ENCODE measurements at places on chromosomes 3 and 15. TPM values are rescaled to one million over a fixed set of nuclear protein-coding genes. Genes with fewer than 3 reads are reported as not detected.
A peak's percentile ranks its signal among the peaks of the same experiment; 100 is the strongest.

The EID1 gene
- 102 TPM for total RNA-seq

DNA sequence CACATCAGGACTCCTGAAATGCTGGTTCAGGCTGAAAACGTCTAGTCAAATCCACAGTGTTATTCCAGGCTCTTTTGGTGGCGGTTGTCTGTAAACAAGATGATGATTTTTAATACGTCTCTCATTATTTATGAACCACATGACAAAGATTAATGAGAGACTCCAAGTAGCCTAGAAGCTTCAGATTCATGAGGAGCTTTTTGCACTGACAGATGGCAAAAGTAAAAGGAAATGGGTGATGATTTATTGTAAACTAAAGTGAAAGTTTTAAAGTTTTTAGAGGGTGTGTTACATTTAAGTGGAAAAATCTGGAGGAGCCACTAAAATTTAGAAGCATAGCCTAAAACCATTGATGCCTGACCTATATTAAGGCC is 77.0 kb downstream of the BBX start:
- DNase-seq: no peak

- no peak for DNase-seq
Measured at GRCh38 chr3:11535243-11535960, 108.3 kb downstream of the VGLL4 start.

The ZCWPW2 gene
- total RNA-seq: 0.34 TPM

DNA sequence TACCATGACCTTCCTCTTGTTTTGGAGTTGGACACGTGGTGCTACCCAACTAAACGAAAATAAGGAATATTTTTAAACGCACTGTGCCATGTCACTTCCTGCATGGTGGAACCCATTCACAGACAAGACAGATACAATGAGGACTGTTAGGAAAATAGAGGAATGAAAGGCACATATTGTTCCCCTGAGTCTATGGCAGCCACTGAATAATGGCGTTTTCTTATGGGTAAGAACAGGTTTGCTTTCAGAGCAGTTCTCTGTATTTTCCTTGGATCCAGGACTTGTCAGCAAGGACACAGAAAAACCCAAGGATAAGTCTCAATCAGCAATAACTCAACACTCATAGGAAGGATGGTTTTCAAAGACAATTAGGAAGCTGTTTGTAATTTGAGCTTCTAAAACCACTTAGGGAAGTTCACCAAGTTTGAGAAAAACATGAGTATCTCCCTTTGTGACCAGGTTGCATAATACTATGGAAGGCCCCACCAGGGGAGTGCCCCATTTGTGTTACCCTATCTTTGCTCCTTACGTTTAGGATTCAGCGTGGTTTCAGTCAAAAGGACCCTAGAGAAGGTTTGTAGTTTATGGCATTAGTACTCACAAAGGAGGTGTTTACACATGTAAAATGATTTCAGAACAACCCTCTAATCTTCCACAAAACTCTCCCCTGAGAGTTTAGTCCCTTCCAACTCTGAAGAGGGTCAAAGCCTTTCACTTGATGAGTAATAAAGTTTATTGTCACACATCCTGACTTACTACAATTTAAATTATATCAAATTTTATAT is 487.2 kb upstream of the ATP11B start:
- no peak for DNase-seq

DNA sequence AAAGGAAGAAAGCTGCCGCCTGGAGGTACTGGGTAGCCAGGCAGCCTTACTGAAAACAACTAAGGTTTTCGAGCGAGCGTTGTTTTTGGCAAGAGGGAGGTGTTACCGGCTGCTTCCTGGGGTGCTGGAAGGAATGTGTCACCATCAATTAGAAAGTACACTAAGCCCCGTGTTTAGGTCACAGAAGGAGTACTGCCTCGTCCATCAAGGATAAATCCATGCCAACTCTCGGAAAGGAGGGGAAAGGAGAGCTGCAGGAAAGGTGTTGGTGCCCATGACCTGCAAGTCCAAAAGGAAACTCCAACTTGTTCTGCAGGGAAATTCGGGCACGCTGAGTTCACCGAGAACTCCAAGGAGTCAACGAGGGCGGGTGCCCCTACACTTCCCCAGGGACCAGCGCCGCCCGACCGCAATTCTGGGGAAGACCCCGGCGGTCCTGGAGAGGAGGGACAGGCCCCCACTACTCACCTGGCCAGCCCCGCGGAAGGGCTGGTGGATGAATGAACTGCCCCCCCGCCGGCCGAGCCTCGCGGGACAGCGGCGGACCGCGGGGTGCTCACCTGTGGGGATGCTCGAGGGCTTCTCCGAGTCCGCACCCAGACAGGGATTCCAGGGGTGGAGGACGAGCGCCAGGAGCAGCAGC is 542 bp downstream of the PLOD2 start:
- peak; percentile 75 for DNase-seq

DNA sequence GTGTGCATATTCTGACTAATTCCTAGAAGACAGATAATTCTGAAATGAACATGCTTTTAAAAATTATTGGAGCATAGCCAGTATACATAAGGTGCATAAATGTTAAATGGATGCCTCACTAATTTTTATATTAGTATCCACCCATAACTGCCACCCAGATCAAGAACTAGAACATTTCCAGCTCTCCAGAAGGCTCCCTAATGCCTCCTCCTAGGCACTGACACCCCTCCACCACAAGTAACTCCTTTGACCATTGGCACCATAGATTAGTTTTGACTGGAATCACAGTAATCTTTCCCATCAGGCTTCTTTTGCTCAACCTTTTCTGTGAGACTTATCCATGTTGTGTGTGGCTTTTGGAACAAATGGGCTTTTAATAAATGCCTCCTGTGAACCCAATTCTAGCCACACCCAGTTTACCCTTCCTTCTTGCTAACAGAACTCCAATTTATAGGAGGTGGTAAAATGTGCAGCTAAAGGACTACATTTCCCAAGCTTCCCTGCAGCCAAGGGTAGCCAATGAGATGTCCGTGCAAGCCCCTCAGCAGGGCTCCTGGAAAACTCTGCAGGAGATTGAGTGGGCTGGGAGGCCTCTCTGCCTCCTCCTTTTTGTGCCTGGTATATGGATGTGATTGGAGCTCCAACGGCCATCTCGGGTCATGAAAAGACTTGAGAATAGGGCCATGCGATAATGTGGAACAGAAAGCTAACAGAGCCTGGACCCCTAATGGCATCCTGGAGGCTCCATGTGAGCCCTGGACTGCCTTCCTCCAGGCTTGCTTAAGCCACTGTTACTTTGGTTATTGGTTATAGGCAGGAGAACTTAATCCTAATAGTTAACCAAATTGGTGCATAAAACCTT is 322.6 kb upstream of the TLE3 start:
- peak; percentile 49 for DNase-seq

The SAMMSON gene
- 0.13 TPM for total RNA-seq

GRCh38 chr3:157460253-157460652 is 23.6 kb downstream of the PTX3 start:
- DNase-seq: no peak

DNA sequence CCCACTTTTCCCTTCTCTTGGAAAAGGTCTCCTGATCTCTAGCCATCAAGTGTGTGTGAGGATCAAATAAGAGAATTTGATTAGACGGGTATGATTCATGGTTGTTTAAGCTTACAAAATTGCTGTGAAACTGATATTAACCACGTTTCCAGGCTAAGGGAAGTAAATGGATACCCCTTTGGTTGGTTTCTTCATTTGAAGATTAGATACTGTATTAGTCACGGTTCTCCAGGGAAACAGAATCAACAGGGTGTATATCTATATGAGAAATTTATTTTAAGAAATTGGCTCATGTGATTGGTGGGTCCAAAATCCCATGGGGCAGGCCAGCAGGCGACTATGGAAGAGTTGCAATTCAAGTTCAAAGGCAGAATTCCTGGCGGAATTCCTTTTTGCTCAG is 112.7 kb upstream of the SELENOK start:
- DNase-seq: no peak

The SPATA12 gene
- 0.39 TPM for total RNA-seq

- DNase-seq: no peak
Measured at GRCh38 chr15:41256577-41257038, 25.5 kb downstream of the CHP1 start.

The PIGBOS1 gene
- total RNA-seq: 11.9 TPM

DNA sequence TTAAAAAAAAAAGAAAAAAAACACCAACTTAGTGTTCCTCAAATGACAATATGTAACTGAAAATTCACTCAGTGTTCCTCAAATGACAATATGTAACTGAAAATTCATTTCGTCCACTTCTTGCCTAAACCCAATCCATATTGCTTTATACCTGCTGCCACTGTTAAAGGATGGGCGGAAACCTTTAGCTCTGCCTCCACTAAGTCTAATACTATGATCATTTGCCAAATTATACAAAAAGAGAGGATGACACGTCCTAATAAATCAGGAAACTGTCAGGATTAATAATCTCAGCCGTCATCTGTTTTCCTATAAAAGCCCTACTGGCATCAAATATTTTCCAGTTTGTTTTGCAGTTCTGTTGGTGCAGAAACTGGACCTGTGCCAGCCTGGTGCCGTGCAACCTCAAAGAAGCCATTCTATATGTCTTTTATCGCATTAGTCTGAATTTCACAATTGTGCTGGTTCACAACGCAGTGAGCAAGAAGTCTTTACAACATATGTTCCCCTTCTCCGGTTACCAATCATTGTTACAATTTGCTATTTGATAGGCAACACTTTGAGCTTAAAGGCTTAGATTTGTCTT is 160.4 kb upstream of the KCNH8 start:
- DNase-seq: no peak

The GPR62 gene
- 0.46 TPM for total RNA-seq

The DNAJA4 gene
- total RNA-seq: 10.1 TPM

GRCh38 chr3:141498598-141499223 is 11.9 kb downstream of the RASA2 start:
- DNase-seq: no peak

The MASP1 gene
- total RNA-seq: 3.5 TPM

The TMEM207 gene
- total RNA-seq: not detected

GRCh38 chr3:8069471-8069870 is 432.2 kb upstream of the LMCD1 start:
- DNase-seq: no peak

DNA sequence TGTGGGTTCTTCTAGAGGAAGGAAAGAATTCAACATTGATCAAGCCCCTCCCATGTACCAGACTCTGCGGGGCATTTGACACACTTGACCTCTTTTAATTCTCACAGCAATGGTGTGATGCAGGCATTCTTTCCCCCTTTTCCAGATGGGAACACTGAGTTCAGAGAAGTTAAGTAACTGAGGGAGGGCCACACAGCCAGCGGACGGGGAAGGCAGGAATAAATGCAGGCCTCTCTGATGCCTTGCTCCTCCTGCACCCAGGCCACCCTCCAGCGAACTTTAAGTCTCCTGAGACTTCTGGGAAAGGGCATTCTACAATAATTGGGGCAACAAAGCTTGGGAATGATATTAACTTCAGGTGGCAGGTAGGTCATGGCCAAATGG is 227.4 kb downstream of the UACA start:
- no peak for DNase-seq

The PCBP4 gene
- 30.6 TPM for total RNA-seq

DNA sequence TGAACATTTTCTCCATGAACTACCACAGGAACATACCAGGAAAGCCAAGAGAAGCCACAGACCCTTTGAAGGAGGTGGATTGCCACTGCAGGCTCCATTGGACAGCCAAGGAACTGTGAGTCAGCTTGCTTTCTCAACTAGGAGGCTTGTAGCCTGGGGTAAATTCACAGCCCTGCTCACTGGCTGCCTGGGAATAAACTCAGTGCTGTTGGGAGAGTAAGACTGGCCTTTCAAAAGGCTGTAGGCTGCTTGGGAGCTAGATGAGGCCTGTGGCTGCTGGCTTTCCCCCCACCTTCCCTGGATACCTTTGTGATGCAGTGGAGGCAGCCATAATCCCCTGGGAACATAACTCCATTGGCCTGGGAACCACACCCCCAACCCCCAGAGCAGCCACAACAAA is 223.5 kb upstream of the RBMS3 start:
- peak; percentile 37 for DNase-seq

DNA sequence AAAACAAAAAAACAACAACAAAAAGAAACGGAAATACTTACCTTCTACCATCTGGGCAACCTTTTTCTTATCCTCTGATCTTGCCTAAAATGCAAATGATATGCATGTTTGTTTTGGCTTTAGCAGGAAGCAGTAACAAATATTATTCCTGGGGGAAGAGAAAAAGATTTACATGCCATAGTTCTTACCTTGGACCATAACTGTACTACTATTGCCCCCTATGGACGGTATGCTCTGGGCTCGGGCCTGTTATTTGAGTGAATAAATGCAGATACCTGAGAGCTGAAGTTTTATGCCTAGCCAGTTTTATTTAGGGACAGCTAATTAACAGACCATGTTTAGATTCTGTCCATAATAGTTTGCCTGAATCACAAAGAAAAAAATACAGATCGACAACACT is 12.6 kb upstream of the STARD5 start:
- DNase-seq: no peak

GRCh38 chr3:171239757-171240503 is 213.4 kb upstream of the SLC2A2 start:
- DNase-seq: no peak

DNA sequence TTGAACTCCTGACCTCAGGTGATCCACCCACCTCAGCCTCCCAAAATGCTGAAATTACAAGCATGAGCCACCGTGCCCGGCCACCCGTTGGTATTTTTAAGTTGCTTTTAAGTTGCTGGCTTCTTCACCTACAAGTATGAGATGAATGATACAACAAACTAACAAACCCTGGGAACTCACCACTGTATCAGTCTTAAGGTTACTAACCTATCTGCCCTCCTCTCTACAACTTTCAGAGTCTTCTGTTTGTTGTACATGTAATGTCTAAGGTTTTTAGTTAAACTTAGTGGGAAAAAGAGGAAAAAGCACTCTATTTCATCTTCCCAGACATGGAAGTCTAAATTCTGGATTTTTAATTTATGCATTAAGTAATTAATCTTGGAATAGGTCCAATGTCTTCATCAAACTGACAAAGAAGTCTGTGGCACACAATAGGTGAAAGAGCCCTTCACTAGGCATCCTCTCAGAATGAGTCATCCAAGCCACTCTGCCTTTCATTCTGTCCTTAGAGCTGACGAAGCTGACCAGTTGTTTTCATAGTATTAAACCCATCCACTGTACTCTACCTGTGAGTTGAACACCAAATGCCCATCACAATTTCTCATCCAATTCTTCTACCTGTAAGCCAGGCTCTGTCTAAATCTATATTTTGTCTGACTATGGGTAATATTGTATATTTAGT is 936.1 kb downstream of the TUSC7 start:
- DNase-seq: no peak

- DNase-seq: no peak
Measured at GRCh38 chr3:2870724-2871333, 239.3 kb downstream of the IL5RA start.

The SYNM gene
- 2.2 TPM for total RNA-seq

GRCh38 chr3:45538641-45538986 is 55.9 kb upstream of the LIMD1 start:
- DNase-seq: no peak

Data from WTC11 (cell line).